ENCODE measurements at places on chromosomes 7 and 10.

- no peak for DNase-seq
Observed at GRCh38 chr7:100812729-100813128, 14.6 kb downstream of the EPHB4 start.

DNA sequence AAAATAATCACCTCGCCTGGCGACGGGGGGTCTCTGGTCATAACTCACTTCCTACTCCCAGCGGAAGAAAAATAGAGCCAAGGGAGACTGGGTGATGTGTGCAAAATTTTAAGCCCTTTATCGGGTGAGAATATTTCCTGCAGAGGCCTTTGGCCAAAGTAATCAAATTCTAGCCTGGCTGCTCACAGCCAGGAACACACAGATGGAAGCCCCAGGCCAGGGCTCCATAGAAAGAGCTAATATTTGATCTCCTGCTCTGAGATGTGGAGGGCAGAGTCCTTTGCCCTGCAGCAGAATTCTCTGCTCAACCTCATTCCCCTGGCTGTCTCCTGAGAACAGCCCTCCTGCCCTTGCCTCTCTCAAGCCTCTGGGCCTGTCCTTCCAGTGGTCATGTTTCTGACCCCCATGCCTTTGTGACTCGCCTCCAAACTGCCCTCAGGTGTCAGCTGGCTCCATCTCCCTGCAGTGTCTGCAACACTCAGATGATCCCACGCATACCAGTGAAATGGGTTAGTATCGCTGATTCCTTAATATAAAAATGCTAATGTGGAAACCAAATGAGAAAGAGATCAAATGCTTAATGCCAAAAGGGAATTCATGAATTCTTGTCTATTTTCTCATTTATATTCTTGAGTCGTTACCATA, 34.5 kb downstream of the FRMD4A start:
- DNase-seq, result no peak

DNA sequence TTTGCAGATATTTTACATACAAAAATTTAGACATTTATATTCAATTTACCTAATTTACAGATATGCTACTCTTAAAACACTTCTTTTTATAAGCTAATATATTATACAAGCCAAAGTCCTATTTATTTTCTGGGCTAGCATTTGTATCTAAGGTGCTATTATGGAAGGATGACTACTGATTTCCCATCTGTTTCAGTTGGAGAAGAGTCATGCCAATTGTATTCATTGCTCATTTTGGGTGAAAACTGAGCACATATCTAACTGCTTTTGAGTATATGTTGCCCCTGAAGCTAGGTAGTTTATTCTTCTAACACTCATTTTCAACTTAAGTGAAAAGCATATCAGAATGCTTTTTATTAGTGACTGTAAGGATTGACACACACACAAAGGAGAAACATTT, 172.9 kb downstream of the CDK14 start:
- no peak for DNase-seq

DNA sequence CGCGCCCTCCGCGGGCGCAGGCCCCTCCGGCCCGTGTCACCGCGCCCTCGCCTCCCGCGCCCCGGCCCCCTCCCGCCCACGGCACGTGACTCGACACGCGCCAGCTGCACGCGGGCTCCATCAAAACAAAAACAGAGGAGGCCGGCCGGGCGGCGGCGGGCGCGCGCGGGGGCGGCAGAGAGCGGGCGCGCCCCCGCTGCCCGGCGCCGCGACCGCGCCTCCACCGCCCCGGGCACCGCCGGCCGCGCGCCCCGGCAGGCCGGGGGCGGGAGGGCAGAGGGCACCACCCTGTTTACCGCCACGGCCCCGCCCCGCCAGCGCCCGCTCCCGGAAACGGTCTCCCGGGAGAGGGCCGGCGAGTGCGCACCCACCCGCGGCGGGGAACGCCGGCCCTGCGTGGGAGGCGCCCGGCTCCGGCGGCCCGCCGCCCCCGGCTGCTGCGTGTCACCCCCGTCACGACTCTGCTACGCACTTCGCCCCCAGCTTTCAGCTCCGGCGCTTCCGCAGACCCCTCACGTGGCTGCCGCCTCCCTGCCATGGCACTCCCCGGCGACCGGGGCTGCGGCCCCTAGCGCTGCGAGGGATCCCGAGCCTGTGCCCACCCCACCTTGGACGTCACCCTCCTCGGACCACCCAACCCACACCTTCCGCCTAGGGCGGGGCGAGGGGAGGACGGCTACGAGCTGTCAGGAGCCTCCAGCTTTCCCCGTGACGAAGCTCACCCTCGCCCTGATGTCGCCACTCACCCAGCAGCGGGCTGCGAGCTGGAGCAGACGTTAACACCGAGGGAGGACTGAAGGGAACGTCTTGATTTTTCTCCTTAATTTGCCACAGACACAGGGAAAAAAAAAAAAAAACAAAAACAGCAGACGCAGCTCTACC, 221.6 kb upstream of the MKLN1 start:
- peak; percentile 72 for DNase-seq

DNA sequence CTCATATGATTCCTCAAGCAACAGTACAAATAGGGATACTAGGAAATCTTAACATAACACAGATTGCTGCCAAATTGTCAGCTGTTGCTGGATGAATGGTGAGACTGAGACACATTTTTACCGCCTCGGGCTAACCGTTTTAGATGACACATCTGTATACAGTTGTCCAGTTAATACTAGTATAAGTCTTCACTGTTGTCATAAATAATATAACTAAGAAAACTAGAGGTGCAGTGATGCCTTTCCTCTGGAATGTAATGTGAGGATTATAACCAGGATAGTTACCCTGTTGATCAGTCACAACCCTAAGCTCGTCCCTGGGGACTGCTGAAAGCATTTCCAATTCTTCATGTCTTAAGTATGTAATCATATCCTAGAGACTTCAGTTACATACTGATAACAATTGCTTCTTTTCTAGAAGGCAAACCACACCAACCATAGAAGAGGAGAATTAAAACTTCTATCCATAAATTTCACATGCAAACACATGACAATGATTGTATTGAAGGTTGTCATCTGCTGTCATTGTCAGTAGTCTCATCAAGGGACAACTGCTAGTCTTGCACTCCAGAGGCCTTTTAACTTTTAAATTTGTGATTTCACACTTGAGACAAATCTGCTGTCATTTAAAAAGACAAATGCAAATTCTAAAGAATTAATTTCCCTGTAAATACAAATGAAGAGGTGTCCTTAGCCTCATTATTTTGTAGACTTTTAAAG, 100.4 kb upstream of the SEMA3D start:
- no peak for DNase-seq

GRCh38 chr10:93938140-93938539, 44.4 kb downstream of the SLC35G1 start:
- no peak for DNase-seq

- DNase-seq, result peak; percentile 12
Observed at GRCh38 chr10:124357561-124357885, 61.2 kb downstream of the OAT start.

DNA sequence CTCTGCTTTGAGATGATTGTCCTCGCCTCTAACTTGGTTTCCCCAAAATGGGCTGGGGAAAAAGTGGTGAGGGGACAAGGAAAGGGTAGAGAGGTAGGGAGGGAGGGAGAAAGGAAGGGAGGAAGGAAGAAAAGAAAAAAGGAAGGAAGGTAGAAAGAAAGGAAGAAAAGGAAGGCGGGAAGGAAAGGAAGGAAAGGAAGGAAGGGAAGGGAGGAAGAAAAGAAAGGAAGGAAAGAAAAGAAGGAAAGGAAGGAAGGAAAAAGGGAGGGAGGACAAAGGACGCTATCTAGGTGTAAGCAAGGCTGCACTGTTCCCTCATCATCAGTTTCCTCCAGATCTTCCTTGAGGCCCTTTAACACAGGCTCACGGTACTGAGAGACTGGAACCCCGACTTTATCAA, 2.2 kb downstream of the GNA12 start:
- DNase-seq, result no peak

DNA sequence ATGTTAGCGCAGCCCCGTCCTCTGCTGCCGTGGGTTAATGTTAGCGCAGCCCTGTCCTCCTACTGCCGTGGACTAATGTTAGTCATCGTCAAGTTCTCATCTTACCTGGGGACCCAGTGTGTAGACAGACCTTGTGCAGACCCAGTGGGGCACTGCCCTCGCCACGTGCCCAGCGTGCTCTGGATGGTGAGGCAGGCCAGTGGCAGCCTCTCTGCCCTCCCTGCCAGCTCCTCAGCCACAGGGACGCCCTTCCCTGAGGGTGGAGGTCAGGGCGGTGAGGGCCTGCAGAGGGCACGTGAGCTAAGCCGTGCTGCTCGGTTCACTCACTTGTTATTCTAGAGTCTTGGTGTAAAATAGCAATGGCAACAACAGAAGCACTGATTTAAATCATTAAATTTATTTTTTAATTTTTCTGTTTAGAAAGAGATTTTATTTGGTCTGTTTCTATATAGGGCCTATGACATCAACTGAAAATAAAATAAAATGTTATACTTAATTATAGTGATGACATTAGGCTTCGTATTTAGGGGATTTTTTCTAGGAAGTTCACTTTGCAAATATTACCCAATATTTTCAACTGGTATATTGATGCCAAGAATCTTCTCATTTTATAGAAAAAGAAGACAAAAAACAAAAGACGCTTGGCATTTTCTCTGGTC, 48.4 kb downstream of the NKX6-2 start:
- DNase-seq, result no peak
